ENCODE measurements at places on chromosomes 5 and 9.
A peak's percentile ranks its signal among the peaks of the same experiment; 100 is the strongest.

- ATAC-seq: peak; percentile 36
Measured at GRCh38 chr5:127705120-127705892, 2.1 kb downstream of the CCDC192 start.

- no peak for ATAC-seq
Measured at GRCh38 chr5:38079620-38080402, 178.5 kb upstream of the EGFLAM start.

GRCh38 chr5:72818866-72819534 is 2.5 kb downstream of the TNPO1 start:
- no peak for ATAC-seq

DNA sequence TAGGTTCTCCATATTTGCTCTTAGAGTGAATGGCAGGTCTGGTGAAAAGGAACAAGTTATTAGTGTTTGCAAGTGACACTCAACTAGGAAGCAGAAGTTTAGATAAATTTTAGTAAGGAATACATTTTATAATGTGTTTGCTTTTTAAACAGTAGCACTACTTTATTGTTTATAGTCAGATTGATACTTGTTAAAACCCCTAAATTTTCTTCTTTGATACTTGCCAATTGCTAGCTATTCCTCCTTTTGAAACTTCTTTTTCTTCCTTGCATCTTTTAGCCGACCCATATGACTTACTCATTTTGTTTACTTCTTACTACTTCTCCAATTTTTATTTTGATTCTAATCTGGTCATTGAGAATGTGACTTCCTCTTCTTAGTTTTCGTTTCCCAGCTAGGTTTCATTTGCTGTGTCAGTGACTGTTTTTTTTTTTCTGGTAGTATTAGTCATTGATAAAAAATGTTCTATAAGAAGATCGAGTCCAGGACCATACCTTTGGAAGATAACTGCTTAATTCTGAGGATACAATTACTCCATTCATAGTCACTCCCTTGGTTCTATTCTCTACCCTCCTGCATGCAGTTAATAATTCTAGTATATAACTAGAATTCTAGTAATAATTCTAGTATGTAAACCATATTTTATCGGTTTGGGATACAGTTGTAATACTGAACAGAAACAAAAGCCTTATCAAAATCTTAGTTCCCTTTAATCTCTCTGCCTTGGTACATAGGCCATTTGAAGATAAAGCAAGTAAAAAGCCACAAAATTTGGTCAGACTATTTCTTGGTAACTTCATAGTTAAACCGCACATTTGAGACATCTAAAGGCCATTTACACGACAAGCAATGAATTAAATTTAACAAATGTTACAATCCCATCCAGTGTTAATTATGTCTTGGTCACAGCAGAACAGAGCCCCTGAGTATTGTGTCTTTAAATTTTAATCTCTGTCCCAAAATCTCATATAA is 2.8 kb upstream of the RICTOR start:
- no peak for ATAC-seq

GRCh38 chr5:133460172-133460758 is 152.1 kb downstream of the FSTL4 start:
- ATAC-seq: peak; percentile 8

DNA sequence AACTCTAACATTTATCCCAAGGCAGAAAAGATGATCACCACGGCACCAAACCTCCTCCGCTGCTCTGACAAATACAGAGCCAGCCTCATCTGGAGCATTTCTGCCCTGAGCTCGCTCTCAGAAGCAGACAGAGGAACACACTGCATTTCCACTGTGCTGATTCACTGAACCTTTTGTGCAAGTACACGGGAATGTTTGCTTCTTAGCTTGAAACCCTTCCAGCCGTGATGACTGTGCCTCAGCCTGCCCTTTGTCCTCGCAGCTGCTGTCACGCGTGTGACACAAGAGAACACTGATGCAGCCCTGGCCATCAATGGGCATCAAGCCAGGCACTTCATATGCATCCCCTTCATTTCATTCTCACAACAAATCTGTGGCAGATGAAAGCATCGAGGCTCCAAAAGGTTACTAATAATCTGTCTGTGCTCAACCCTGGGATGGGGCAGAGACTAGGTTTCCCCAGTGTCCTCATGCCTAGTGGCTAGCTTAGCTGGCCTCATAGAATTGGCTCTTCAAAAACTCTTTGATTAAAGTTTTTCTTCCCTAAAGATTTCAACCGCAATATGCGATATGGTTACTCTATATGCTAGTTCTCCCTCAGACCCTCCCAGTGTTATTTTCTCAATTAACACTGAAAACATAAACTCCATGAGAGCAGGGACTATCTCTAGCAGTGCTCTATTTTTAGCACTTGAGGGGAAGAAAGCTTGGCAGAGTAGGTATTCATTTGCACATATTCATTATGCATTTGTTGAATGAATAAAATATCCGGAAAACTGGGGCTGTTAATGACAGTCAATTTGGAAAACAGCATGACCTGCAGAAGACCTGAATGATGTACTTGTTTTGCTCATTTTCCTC is 7.3 kb downstream of the CDC14B start:
- peak; percentile 79 for ATAC-seq

DNA sequence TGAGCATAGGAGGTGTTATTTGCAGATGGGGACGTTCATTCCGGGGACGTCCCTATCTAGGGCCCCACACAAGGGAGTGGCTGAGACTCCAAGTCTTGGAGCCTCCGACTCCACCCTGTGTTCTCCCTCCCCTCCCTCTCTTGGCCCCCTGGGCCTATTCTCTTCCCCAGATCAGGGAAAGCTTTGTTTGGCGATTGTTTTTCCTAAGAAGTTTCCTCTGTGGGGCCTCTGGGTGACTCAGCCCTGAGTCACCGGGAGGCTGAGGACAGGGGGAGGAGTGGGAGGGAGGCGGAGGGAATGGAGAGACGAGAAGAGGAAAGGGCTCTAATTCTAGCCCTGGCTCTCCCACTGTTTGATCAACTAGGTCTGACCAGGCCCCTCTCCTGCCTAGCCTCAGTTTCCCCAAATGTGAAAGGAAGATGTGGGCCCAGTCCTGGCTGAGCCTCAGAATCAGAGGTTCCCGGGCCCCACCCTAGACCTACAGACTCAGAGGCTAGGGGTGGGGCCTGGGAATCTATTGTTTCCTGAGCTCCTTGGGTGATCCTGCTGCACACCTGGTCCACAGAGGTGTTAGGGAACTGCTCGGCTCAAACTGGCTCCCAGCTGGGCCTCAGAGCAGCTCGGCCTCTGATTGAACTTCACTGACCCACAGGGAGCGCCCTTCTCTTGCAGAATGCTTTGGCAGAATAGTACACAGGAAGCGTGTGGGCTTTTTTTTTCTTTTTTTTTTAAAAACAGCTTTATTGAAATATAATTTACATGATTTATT is 19.2 kb downstream of the GSN start:
- ATAC-seq: peak; percentile 81

- peak; percentile 34 for ATAC-seq
Measured at GRCh38 chr5:71892641-71893365, 173.7 kb downstream of the CARTPT start.

- ATAC-seq: no peak
Measured at GRCh38 chr5:142080248-142080647, 28.3 kb upstream of the NDFIP1 start.

Data from motor neuron (in vitro differentiated cells).